ENCODE measurements at places on chromosomes 5 and 9.

- DNase-seq = no peak
Measured at GRCh38 chr9:132780230-132781007, 97.7 kb downstream of the AK8 start.

DNA sequence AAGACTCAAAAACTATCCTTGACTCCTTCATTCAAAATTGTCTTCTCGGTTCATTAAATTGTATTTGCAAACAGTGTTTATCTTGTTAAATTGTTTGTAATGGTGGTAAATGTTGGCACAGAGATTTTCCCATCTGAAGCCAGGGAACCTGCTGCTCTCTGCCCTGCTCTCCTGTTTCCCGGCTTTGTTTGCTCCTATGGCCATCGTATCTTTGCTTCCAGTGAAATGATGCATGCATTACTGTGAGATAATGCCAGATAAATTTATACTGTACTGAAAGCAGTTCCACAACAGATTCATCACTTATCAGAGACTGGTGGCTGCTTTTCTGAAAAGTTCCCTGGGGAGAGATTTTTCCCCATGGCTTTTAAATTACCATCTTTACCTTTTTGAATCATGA, 81.4 kb downstream of the CD180 start:
- DNase-seq = no peak

GRCh38 chr5:6370580-6370979, 7.8 kb downstream of the MED10 start:
- DNase-seq = no peak

DNA sequence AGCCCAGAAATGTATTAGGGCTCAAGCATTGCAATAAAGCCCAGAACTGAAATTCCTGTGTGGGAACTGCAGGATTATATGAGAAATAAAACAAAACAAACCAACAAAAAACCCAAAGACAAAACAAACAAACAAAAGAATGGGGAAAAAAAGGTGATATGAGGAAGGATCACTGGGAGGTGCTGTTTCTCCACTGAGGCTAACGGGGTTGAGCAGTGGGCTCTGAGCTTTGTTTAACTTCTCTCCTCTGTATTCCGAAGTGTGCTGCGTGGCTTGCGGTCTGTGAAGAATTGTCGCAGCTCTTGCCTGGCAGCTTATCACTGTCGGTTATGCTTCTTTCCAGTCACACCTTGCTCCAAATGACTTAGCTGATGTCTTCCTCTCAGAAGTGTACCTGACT, 106.3 kb downstream of the TENT4A start:
- DNase-seq = no peak

GRCh38 chr9:7153566-7153965, 395.8 kb downstream of the KDM4C start:
- DNase-seq = no peak

- DNase-seq = no peak
Measured at GRCh38 chr5:68269820-68270219, 54.3 kb downstream of the PIK3R1 start.

DNA sequence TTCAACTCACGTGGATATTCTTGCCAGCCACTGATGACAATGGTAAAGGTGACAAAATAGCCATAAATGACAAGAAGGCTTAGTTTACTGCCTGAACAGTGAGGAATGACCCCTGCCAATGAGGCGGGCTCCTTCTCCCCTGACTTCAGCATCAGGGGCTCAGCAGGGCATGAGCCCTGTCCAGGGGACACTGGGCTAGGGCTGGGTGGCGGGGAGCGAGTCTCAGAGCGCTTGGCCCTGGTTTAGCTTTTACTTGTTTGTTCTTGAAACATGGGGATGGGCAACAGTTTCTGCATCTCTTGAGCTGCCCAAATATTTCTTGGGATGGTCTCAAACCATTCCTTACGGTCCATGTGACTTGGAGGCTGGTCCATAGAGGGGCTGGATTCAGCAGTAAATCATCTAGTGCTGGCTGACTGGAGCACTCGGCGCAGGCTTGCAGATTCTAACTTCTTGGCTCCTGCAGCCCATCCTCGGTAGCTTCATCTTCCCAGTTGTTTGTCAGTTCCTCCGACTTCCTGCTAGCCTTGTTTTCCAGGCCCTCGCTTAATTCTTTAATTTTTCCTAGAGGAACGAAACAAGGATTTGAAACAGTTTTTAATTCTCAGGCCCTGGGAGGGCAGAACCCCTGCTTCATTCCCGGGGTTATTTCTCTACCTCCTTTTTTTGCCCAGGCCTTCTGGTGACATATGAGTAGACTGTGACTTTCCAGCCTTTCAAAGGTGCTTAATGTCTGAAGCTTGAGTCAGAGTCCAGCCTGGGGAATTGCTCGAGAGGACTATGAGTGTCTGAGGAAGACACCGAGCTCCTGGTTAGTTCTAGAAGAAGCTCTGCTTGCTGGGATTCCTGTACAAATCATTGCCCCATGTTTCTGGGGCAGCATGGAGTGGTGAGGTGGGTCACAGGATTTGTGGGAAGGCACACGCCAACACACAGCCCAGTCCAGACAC, 4.5 kb upstream of the HMCN2 start:
- no peak for DNase-seq

GRCh38 chr9:129175825-129176633, 2.0 kb downstream of the IER5L start:
- peak; percentile 68 for DNase-seq

DNA sequence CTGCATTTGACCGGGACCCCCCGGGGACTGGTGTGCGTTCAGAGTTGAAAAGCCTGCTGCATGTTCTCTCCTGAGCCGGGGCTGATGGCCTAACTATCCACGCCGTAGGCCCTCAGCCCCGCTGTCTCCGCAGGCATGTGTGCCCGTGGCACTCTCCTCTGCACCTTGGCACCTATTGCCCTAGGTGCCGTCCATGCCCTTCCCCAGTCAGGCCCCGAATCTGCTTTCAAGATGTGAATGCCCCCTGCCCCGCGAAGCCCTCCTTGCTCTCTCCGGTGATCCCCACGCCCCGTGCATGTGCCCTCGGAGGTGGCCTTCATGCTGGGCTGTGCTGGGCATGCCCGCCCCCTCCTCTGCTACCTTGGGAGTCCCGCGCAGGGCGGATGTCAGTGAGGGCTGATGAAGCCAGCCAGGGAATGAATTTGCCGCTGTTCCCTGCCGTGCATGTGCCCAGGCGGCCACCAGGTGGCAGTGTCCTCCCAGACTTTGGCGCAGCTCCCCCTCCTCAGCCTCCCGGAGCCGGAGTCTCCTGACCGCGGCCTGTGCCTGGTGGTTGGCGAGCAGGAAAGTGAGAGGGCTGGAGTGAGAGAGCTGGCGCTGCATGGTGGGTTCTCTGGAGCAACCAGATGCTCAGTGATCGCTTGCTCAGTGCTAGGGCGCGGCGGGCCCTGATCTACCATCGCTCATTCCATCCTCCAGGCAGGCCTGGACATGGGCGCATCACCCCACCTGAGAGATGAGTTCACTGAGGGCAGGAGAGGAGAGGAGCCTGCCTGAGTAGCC, 112.9 kb upstream of the LMX1B start:
- DNase-seq = peak; percentile 87

GRCh38 chr5:8848366-8848765, 697.5 kb downstream of the SEMA5A start:
- no peak for DNase-seq

DNA sequence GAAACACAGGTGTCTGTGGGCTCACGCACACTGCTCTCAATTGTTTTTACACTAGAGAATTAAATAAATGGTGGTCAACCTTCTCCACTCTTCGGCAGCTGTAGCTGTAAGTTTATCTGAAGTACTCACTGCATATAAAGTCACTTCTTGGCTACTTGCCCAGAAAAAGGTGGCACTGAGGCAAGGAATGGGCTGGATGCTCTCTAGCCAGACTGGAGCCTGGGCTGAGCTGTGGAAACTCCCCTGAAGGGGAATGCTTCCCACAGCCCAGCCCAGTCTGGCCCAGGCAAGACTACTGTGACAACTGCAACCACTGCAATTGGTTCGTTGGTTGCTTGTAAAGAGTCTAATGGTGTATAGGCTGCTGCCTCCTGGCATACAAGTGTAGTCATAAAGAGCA, 4.5 kb downstream of the LEAP2 start:
- no peak for DNase-seq

DNA sequence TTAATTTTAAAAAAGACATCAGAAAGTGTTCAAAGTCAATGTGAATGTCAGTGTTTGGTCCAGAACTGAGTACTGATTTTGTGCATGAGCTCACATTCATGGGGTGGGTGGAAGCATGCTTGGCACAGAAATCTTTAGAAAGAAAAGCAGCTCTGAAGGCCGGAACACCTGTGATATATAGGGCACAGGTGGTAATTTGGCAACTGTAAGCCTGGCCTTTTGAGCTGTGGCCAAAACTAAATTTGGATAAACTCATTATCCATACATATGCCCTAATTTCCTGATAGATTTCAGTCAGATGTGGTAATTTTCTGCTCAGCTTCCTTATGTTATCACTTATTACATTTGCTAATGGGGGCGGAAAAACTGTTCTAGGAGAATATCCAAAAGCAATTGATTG, 211.4 kb downstream of the HCN1 start:
- no peak for DNase-seq

- DNase-seq = no peak
Measured at GRCh38 chr5:125059255-125060002, 313.0 kb upstream of the ZNF608 start.

DNA sequence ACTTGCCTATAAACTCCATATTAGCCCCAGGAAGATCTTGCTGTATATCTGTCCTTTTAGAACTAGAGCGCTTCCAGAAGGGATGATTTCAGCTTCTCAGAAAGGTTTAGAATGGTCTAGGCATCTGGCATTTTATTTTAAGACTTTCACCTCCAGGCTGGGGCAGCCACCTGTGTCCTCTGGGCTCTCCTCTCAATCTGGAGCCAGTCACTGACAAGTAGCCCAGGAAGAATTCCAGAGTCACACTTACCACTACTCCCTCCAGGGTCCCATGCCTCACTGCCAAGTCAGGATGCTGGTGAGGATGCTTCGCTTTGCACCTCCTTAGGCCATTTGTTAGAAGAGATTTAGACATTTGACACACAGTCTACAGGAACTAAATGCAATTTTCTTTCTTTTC, 20.8 kb downstream of the B4GALT1 start:
- no peak for DNase-seq

- DNase-seq = no peak
Measured at GRCh38 chr9:75664597-75664996, 225.9 kb upstream of the PCSK5 start.

GRCh38 chr9:4301296-4301695, 1.4 kb upstream of the GLIS3 start:
- DNase-seq = no peak

DNA sequence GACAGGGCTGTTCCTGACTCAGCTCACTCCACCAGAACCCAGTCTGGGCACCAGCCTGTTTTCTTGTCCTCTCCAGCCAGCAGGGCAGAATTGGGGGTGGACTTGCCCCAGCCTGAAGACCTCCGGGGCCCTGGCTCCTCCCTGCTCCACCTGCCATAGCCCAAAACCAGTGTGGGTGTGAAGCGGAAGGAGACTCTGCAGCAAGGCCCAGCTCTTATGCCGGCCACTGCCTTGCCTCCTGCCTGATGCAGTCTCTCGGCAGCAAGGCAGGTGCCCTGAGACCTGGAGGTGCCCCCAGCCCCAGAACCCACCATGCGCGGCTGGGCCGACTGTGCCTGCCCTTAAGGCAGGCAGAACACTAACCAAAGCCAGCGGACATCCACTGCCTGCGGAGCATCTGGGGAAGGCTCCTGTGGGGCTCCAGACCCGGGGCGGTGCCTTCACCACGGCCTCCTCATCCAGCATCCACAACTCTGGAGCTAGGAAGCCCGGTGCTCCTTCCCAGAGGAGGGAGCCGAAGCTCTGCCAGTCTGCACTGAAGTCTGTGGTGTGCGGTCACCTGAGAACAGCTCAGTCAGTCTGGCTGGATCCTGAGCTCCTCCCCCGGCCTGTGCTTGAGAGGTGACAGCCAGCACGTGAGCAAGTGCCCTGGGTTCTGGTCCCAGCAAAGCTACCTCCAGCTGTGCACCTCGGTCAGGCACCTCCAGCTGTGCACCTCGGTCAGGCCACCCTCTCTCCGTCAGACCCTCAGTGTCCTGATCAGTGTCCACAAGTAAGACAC, 116.7 kb downstream of the ADAMTS2 start:
- DNase-seq = no peak

GRCh38 chr5:190366-191035, 794 bp upstream of the LRRC14B start:
- DNase-seq = no peak

DNA sequence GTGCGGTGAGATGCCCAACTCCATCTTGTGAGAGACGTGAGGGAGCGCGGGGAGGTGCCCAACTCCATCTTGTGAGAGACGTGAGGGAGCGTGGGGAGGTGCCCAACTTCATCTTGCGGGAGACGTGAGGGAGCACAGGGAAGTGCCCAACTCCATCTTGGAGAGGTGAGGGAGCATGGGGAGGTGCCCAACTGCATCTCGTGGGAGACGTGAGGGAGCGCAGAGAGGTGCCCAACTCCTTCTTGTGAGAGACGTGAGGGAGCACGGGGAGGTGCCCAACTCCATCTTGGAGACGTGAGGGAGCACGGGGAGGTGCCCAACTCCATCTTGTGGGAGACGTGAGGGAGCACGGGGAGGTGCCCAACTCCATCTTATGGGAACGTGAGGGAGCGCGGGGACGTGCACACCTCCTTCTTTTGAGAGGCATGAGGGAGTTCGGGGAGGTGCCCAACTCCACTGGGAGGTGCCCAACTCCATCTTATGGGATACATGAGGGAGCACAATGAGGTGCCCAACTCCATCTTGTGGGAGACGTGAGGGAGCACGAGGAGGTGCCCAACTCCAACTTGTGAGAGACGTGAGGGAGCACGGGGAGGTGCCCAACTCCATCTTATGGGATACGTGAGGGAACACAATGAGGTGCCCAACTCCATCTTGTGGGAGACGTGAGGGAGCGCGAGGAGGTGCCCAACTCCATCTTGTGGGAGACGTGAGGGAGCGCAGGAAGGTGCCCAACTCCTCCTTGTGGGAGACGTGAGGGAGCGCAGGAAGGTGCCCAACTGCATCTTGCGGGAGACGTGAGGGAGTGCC, 235.4 kb downstream of the CACNA1B start:
- no peak for DNase-seq

GRCh38 chr9:126093771-126094170, 232.9 kb upstream of the MVB12B start:
- no peak for DNase-seq

GRCh38 chr9:122394265-122395125, 23.7 kb downstream of the PTGS1 start:
- DNase-seq = no peak

DNA sequence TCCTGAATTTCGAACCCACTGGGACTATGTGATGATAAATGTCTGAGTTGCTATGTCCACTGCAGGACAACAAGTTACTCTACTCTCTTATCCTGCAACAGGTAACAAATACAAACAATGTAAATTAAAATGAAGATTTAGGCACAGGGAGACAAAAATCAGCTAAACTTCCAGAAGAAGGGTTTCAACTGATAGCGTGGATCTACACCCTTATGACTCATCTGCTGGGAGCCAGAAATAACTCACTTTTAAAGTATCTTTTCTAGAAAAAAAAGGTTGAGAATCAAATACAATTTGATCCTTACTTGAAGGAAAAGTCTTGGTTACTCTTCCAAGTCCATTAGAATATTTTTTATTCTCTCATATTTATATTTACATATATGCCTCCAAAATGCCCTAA, 21.4 kb downstream of the PJA2 start:
- no peak for DNase-seq

Data from frontal cortex (tissue), 4 donors.